ENCODE measurements at places on chromosomes 4 and X.

DNA sequence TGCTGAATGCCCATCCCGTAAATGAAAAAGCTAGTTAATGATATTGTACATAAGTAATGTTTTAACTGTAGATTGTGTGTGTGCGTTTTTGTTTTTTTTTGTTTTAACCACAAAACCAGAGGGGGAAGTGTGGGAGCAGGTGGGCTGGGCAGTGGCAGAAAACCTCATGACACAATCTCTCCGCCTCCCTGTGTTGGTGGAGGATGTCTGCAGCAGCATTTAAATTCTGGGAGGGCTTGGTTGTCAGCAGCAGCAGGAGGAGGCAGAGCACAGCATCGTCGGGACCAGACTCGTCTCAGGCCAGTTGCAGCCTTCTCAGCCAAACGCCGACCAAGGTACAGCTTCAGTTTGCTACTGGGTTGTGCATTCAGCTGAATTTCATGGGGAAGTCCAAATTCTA, at the start of gene SPP1:
SPP1 (plus strand) TSS at position 249 of the 400 bp plus-strand sequence. CDS start 1,182 bp downstream, outside the sequence.
- no peak for DNase-seq

DNA sequence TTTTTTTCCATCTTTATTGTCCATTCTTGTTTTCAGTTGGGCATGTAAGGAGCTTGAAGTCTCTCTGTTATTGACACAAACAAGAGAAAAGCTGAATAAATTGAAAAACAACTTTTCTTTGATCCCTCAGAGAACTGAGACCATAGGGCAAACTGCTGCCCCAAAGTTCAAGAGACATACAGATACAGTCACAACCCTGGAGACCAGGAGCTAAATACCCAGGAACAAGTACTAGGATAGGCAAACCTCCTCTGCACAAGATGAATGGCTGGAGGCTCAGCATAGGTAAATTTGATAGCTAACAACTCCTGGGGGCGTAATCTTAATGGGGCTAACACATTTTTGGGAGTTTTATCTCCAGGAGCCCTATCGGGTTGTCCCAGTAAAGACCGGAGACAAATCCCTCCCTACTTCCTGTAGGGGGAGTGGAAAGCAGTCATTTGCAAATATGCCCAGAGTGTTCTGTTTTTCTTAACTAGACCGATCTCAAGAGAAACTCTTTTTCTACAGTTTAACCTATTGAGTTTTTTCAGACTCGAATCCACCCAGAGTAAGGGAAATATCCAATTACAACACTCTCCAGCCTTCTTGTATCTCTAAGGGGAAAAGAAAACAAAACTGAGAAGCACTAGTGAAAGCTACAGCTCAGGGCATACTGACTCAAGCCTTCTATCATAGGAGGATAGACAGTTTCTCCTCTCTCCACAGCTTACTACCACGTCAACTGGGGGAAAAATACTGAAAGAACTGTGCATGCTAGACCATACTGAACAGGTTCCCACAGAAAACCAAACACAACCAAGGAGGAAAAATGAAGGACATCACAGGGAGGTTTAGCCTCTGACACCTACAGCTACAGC, 23.1 kb downstream of the MAGEA8 start:
- DNase-seq: no peak

DNA sequence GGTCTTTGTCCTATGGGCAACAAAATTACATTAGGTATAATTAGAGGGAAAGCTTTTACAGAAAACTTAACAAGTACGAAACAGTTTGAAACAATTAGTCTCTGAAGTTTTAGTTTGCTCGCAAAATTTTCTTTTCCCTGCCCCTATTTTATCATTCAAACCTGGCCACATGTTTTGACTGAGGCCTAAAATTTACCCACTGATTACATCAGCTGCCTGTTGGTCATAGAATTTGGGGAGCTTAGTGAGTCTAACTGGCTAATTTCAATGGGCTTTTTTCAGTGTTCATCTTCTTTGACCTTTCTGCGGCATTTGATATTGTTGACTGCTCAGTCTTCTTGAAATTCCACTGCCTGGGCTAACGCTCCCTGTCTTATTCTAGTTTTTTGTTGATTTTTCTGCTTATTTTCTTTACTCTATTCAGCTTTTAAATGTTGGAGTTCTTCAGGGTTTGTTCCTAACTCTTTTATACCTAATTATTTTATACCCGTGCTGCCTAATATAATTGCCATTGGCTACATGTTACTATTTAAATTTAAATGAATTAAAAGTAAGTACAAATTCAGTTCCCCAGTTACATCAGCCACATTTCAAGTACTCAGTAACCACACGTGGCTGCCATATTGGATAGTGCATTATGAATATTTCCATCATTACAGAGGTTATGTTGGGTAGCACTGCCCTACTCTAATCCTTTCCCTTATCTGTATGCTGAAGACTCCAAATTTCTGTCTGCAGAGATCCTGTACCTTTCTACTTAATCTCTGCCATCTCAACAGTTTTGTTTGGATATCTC, 87.5 kb downstream of the SNX25 start:
- DNase-seq: no peak

- no peak for DNase-seq
Observed at GRCh38 chr4:52574036-52574435, 85.1 kb downstream of the USP46 start.

DNA sequence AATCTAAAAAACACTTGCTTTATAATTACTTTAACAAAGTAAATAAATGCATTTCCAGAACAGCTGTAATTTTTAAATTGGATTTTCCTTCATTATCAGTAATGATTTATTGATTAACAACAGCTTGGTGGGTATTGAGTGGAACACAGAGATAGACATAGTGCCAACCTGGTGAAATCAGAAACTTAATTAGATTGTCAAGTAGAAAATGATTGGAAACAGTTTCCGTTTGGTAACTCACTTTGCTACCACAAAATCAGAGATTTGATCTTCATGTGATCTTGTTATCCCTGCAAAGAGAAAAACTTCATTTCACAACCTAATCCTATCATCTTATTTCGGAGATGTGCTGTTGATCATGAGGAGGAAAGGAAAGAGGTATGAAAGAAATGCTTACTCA, 70.8 kb downstream of the CAPN6 start:
- DNase-seq: no peak
